ENCODE measurements at places on chromosomes 13 and 19.

- no peak for DNase-seq
- no peaks in the 10 kb centered on the region for H3K4me1 ChIP-seq
- H3K27ac ChIP-seq, result no peak overlapping the region
- H3K36me3 ChIP-seq, result peaks cover 3% of the 10 kb centered on the region
- H3K4me3 ChIP-seq, result no peak overlapping the region
- H3K27me3 ChIP-seq, result peaks cover 12% of the 10 kb centered on the region
Measured at GRCh38 chr19:29587518-29587986, 18.5 kb upstream of the POP4 start.

DNA sequence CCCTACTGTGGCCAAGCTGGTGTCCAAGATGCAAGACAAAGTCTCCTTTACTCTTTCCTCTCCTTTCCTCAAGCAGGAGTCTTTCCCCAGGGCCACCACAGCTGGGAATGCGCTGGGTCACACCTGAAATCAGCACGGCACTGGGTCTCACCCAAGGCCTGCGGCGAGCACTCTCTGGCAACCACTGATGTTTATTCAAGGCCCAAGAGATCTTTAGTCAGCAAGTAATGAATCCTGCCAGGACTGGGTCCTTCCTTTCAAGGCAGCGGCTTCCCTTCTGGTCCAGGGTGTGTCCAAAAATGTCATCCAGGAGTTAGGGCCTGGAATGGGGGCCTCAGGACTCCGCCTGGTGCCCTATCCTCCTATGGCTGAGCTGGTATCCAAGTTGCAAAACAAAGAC is 24.1 kb downstream of the BLOC1S3 start:
- H3K27me3 ChIP-seq, result peaks cover 7% of the 10 kb centered on the region
- H3K36me3 ChIP-seq, result no peaks in the 10 kb centered on the region
- no peaks in the 10 kb centered on the region for H3K4me1 ChIP-seq
- H3K27ac ChIP-seq, result no peak overlapping the region

GRCh38 chr13:78398743-78399410 is 204.5 kb downstream of the POU4F1 start:
- H3K27me3 ChIP-seq, result no peaks in the 10 kb centered on the region
- H3K4me3 ChIP-seq, result no peak overlapping the region
- H3K36me3 ChIP-seq, result no peaks in the 10 kb centered on the region
- DNase-seq, result no peak
- peaks cover 30% of the 10 kb centered on the region for H3K4me1 ChIP-seq
- H3K27ac ChIP-seq, result no peak overlapping the region

GRCh38 chr13:66219506-66219905 is 1010.6 kb downstream of the PCDH9 start:
- DNase-seq, result no peak
- peaks cover 44% of the 10 kb centered on the region for H3K4me1 ChIP-seq
- peak overlapping the region; percentile 64 for H3K4me3 ChIP-seq
- no peaks in the 10 kb centered on the region for H3K27me3 ChIP-seq
- H3K36me3 ChIP-seq, result no peaks in the 10 kb centered on the region

DNA sequence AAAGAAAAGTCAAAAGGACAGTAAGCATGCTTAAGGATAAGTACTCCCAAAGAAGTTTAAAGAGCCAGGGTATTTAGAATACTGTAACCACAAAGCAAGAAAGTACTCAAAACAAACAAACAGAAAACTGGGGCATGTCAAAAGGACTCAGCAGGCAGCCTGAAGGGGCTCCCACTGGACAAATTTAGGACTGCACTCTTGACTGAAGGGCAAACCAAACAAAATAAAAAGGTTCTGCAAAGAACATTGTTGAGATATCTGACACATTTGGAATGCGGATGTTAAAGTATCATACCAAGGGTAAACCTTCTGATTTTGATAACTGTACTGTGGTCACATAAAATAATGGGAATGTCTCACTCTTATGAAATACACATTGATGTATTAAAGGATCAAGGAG is 157.4 kb downstream of the TNFSF13B start:
- H3K27me3 ChIP-seq, result peaks cover 3% of the 10 kb centered on the region
- no peaks in the 10 kb centered on the region for H3K36me3 ChIP-seq
- no peak overlapping the region for H3K4me3 ChIP-seq

GRCh38 chr13:91207261-91207660 is 140.2 kb upstream of the MIR17HG start:
- no peak for DNase-seq
- no peak overlapping the region for H3K4me3 ChIP-seq

Measured in glutamatergic neuron (in vitro differentiated cells).